ENCODE measurements at places on chromosomes 5 and 9.

DNA sequence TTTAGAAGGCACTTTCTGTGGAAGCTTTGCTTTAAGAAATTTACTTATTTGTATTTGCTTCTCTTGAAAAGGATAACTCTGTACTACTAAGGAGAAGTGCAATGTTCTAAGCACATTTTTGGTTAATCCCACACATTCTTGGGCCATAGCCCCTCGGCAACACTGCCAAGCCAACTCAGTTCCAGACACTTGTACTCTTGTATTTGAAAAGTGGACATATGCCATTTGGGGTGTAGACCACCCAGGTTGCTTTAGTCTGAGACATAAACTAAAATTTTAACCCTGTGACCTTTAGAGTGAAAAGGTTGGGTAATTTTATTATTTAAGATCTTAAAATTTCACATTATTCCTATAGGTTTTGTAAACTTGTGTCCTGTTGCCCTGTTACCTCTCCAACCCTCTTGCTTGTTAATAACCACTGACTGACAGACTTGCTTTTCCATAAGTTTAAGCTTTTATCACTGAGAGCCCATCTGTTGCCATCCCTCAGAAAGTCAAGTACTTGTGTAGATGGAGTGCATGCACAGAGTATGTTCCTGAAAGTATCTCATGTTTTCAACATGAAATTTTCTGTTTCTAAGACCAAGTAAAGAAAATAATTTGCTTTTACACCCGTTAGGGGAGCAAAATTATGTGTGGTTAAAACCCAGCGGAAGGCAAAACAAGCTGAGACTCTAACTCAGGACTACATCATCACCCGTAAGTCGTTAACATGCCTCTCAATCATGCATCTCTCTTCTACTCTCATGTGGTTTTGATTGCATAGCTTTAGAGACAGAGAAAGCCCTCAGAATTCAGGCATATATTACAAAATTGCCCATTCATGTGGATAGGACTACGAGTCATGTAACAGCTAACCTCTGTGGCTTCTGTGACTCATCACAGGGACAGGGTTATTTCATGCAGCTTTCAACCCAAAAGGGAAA lies 117.3 kb downstream of the GDNF start:
- no peak for DNase-seq

DNA sequence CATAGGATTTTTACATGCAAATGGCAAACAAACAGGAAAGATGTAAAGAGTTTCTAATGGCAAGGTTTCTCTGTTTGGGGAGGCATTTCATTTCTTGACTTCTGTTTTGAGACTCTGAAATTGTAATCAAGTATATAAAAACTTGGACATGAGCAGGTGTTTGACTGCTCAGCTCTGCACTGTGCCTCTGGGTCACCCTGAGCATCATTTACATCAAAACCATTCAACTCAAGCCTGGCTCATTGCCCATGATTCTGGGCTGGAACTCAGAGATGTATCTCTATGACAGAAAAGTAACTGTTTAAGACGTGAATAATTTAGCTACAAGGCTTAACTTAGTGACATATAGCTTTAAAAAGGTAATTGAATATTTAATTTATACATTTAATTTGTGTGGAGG lies 1402.4 kb upstream of the NUDT12 start:
- no peak for DNase-seq

DNA sequence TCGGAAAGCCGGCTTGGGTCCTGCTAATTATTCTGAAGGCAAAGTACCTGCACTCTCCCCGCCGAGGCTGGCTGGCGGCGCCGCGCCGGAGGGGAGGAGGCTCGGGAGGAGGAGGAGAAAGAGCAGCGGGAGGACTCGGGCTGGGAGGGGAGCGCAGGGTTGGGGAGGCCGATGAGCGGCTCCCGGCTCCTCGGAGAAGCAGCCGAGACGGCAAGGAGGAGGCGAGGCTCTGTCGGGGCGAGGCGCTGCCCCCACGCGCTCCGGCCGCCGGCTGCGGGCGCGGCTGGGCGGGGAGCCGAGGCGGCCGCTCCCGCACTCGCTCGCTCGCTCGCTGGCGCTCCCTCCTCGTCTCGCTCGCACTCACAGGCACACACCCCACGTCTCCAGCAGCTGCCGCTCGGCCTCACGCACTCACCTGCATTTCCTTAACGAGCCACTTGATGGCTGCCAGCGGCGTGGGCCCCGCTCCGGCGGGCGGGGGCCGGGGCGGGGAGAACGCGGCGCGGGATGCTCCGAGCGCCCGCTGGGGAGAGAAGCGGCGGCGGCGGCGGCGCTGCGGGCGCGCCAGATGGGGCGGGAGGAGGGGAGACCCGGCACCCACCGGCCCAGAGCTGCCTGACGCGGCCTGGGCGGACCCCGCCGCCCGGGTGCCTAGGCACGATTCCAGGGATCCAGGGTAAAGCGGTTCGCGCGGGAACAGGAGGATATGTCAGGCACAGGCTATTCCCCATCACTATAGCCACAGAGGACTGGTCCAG lies at the start of gene PTPRD:
Gene PTPRD, minus strand, starts transcription at position 362 of the 758 bp plus-strand sequence.
- DNase-seq: no peak

DNA sequence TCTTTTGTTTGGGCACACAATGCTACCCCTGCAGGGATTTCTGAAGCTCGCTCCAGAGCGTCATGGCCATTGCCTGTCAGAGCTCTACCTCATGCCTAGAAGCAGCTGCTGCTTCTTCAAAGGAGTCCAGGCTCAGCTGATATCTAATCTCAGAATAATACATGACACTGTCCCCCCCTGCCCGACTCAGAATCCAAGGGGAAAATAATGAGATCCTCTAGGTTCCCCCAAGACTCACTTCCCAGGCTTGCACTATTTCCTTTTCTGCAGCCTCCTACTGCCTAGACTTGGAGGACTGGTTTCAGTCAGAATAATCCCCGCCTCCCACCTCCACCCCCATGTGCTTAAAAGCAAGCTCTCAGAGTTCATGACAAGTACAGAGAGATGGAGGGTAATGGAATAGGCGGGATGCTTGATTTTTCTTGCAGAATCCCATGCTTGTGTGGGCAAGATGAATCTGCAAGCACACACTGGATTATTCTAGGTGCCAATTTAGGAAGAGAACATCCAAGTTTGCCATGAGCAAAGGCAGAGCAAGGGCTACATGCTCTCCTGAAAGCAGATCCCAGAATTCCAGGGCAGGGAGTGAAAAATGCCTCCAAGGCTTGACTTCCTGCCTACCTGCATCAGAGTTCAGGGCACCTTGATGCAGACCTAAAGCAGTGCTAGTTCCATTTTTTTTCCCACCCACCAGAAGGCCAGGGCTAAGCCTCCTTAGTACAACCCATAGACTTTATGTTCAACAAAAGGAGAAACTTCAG lies 97.4 kb upstream of the IFNK start:
- DNase-seq: no peak

DNA sequence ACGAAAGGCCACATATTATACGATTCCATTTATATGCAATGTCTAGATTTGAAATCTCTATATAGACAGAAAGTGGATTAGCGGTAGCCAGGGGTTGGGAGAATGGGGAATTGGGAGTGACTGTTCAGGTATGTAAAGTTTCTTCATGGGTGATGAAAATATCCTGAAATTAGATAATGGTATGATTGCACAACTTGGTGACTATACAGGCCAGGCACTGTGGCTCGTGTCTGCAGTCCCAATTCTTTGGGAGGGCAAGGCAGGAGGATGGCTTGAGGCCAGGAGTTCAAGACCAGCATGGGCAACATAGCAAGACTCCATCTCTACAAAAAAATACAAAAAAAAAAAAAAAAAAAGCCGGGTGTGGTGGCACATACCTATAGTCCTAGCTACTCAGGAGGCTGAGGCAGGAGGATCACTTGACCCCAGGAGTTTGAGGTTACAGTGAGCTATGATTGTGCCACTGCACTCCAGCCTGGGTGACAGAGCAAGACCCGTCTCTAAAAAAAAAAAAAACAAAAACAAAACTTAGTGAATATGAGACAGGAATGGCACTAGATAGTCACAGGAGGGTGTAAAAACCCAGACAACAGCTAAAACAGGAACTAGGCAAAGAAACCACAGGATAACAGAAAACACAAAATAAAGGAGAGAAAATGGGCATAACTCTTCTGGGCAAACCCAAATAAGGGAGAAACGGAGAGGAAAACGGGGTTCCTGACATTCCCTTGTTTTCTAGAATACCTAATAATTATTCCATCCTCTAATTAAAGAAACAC lies 72.1 kb upstream of the ZNF618 start:
- no peak for DNase-seq

DNA sequence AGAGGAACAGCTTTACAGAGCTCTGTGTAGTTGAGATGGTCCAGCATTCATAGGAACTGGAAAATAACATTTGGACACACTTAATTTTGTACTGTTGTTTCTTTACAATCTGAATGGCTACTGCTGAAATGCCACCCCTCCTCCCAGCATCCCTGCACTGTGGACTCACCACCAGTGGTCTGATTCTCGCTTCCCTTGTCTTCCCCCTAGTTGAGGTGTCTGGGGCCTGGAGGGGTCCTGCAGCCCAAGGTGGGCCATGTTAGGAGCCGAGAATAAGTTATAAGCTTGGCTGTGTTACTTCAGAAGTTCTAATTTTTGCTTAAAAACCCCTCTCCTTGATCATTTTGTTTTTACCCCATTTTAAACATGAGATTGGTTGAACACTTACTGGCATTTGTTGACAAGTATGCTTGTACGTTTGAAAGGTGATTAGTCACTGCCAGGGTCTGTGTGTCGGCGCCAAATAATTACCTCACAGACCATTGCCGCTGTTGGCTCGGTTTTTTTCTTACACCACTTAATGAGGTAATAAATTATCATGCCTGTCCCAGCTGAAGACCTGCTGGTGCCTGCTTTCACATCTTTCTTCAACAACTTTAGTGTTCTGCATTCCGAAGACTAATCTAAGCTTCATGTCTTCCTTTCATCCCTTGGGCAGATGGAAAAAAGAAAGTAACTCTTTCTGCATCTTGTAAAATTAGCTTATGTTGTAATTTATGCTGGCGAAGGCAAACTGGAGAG lies 65.8 kb downstream of the MCCC2 start:
- DNase-seq: no peak

GRCh38 chr9:89555451-89556375 lies 49.1 kb upstream of the GADD45G start:
- no peak for DNase-seq

All from activated CD8-positive, alpha-beta memory T cell treated with anti-CD3 and anti-CD28 coated beads, Interleukin-2, amount 50 U/mL, for 4 hours (primary cell).